ENCODE measurements at places on chromosomes 4 and X. TPM values are rescaled to one million over a fixed set of nuclear protein-coding genes. Genes with fewer than 3 reads are reported as not detected.
A peak's percentile ranks its signal among the peaks of the same experiment; 100 is the strongest.

DNA sequence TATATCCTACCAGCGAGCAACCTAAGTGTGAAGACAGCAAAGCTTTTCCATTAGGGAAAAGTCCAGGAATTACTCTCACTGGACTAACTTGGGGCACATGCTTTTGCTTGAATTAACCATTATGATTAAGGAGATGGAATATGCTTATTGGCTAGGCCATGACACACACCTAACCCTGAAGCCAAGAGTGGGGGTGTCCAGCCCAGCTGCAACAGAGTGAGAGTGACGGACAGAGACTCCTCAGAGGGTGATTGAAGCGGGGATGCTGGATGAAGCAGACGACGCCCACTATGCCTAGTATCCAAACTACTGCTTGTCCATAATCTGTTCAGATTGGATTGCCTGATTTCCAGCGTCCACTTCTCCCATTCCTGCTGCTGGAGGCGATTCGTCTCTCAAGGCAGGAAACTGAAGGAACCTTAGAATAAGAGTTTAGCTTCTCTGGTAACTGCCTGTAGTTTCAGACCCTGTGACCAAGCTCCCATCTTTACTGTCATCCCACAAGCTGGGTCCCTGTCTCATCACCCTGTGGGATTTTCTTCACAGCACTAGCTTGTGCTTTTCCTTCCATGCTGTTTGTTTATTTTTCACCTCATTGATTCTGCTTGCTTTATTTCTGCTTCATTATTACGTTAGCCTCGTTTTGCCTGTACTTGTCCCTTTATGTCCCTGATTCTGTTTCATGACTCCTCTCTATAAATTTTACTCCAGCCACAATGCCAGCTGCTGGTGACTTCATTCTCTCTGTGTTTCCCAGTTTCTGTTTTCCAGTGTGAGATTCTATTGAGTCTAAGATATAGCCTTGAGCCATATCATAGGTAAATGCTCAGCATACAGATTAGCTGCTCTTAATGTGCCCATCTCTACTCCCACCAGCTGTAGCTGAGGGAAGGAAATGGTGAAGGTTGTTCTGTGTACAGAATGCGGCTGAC is 19.0 kb downstream of the FAM47E start:
- DNase-seq = no peak

- DNase-seq = no peak
These were observed 492.9 kb downstream of the INPP4B start for GRCh38 chr4:142353149-142353738.

- no peak for DNase-seq
These were observed 46.9 kb downstream of the KIF4A start for GRCh38 chrX:70336767-70337166.

DNA sequence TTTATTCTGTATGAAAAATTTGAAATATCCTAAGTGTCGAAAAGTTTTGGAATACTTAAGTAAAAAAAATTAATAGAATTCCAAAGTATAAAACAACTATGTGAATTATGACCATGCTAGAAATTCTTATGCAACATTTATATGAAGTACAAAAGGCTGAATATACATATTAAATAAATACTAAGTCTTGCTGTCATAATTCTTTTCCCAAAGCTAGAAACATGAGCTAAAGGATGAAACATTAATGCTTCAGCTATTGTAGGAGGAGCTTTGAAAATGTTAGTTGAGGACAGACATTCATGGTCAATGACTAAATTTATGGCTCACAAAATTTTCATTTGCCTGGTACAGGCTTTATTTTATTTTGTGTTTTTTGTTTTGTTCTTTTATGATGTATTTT is 207.3 kb downstream of the GABRB1 start:
- DNase-seq = no peak

DNA sequence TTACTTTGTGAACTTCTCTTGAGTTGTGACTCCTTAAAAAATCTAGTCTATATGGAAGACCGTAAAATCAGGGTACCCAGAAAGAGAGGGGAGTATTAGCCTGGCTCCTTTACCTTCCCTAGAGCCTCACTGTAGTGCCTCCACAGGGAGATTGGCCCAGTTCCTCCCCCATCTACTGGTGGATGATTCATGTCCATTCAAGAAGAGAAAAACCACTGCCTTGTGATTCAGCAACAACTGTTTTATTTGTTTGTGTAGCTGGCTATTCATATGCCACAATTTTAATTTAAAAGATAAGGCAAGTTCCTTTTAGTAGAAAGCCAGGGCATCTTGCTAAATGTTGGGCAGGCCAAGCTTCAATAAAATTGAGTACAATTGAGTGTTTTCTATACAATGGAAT is 221.8 kb upstream of the KCNIP4 start:
- DNase-seq = no peak

DNA sequence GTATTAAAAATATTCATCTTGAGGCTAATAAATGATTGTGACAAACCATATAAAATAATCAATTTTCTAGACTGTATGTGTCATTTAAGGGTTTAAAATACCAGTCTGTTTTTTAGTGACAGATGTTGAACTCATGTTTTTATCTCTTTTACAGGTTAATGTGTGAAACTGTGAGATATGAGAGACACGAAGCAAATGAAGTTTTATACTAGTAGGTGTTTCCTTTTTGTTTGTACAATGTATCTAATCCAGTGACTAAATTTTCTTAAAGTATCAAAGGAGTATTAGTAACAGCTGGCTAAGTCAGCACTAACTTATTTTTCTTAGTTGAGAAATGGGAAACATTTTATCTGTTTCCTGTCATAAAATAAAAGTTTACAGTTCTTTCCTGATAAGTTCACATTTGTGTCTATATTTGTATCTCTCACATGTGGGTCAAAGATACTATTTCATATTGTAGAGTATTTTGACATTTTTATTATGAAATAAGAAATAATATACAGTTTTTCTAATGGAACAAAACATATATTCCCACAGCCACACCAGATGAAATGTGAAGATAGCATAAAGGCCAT is 90.3 kb downstream of the RAPGEF2 start:
- DNase-seq = no peak

GRCh38 chrX:114532111-114532805 is 51.6 kb upstream of the HTR2C start:
- no peak for DNase-seq

DNA sequence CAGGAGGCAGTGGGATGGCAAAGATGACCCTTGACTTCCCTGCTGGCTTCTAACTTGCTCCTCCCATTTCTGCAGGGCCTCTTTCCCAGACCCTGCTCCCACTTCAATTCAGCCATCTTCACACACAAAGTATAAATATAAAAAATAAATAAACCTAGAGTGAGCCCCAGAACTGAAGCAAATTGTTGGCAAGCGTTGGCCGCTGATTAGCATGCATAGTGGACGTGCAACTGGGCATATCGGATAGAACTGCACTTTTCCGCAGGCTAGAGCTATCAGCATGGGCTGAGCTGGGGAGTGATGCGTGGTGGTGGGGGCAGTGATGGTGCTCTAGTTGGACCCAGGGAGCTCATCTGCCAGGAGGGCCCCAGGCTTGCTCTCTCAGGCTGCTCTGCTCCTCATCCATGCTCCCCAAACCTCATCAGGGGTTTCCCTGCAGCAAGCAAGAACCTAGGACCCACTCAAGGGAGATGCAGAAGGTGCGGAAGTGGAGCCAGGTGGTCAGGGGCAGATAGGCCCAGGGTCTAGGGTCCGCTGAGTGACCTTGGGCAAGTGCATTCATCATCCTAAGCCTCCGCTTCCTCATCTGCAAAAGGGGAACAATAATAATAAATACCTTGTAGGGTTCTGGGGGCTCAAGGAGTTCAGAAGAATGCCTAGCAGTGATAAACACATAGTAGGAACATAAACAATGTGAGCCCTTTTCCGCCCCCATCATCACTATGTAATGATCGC is 146.8 kb upstream of the PJA1 start:
- no peak for DNase-seq

DNA sequence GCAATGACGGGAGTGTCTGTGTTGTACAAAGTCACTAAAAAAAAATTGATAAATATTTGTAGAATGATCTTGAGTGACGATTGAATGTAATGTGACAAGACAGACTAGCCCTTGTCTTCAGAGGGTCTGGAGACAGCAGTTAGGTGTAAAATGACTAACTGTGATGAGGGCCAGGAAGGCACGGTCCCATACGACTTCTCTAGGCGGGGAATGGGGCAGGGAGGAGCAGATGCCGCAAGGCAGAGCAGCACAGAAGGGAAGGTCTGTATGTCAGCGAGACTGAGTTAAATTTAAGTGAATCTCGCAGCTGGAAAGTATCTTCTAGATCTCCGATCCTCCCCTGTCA is 405 bp downstream of the CENPE start:
- DNase-seq = no peak

DNA sequence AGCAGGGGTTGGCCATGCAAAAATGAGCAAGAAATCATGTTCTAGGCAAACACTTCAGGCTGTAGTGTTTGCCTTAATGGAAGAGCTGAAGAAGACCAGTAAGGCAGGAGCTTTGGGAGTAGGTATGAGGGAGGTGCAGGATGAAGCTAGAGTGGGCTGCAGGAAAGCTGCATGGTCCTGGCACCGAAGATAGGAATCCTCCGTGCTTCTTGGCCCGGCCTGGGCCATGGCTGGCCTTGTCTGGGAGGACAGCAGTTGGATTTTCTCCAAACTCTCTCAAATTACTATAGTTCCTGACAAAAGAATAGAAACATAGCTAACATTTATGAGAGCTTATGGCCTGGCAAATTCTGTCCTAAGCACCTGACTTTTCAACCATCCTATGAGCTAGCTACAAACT is 116.5 kb downstream of the UCHL1 start:
- no peak for DNase-seq

GRCh38 chr4:8115916-8116315 is 42.7 kb downstream of the ABLIM2 start:
- no peak for DNase-seq

GRCh38 chr4:24262084-24262483 is 322.3 kb downstream of the DHX15 start:
- no peak for DNase-seq

GRCh38 chrX:47862680-47863079 is 26.0 kb downstream of the ZNF81 start:
- no peak for DNase-seq

GRCh38 chr4:47729131-47729680 is 108.7 kb downstream of the CORIN start:
- no peak for DNase-seq

GRCh38 chrX:24178441-24178840 is 28.9 kb downstream of the ZFX start:
- DNase-seq = no peak

DNA sequence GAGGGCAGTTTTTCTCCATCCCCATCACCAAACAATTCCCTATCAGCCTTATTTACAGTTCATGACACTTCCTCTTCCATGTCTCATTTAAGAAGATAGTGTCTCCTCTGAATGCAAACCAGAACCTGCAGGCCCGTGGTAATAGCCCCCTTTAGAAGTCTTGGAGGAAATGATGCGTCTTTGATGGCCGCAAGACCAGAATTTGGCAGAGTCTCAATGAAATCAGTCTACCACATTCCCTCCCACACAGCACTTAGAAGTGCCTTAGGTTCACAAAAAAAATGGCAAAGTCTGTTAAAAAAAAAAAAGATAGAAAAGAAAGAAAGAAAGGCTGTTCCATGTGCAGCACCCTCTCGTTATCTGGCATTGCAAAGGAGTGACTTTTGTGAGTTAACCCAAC is 2.1 kb upstream of the KDR start:
- no peak for DNase-seq

- DNase-seq = no peak
These were observed 154.8 kb upstream of the PDE5A start for GRCh38 chr4:119783189-119783983.

GRCh38 chr4:139011225-139011950 is 4.2 kb upstream of the NOCT start:
- DNase-seq = no peak

- peak; percentile 52 for DNase-seq
These were observed 792 bp downstream of the PPID start for GRCh38 chr4:158722291-158722916.

- DNase-seq = no peak
These were observed 8.0 kb downstream of the HERC3 start for GRCh38 chr4:88600176-88600838.

DNA sequence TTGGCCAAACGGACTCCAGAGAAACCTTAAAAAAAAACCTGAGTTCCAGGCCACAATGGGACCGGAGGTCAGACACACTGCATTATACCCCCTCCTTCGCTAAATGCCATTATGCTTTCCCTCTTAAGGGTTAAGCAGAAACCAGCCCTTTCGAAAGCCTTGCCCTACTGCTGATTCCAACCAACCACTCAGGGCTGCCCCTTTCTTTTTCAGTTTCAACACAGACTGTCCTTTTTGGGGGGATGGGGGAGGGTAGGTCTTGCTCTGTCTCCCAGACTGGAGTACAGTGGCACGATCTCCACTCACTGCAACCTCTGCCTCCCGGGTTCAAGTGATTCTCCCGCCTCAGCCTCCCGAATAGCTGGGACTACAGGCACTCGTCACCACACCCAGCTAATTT is 49.5 kb upstream of the MAN2B2 start:
- no peak for DNase-seq

DNA sequence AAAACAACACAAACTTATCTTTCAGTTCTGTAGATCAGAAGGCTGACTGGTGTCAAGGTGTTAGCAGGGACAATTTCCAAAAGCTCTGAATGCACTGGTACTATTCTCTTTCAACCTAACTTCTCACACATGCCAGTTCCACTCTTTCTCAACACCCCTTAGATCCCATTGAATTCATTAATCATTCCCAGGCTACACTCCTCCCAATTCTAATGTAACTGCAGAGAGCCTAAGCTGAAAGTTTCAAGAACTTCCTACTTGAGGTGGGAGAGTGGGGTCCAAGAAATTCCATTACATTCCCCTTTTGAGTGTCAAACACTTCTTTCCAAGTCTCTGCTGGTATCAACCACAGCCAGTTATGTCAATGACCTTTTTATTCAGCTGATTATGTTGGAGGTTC is 142.0 kb downstream of the ADAMTS3 start:
- DNase-seq = no peak

BTK gene
- polyA plus RNA-seq = not detected

PCSK1N gene
- polyA plus RNA-seq = 35.0 TPM

ENPEP gene
- 0.16 TPM for polyA plus RNA-seq

RBM47 gene
- polyA plus RNA-seq = 6.8 TPM

CCDC120 gene
- 2.1 TPM for polyA plus RNA-seq

DCAF16 gene
- polyA plus RNA-seq = 28.5 TPM

AFF2 gene
- polyA plus RNA-seq = not detected

SRD5A3 gene
- 5.1 TPM for polyA plus RNA-seq

FRMD7 gene
- polyA plus RNA-seq = not detected

ERAS gene
- 0.06 TPM for polyA plus RNA-seq

PGAM4 gene
- polyA plus RNA-seq = not detected

TMEM187 gene
- polyA plus RNA-seq = 9.4 TPM

LNX1 gene
- 0.19 TPM for polyA plus RNA-seq

CSAG3 gene
- polyA plus RNA-seq = 72.2 TPM
